Activated T-cell treated with anti-CD3 and anti-CD28 coated beads for 4 hours (primary cell): ENCODE measurements at places on chromosomes 1 and 21.

GRCh38 chr1:91863498-91863897 is 22.5 kb downstream of the TGFBR3 start:
- DNase-seq = no peak

- no peak for DNase-seq
Measured at GRCh38 chr1:206685334-206685768, 646 bp downstream of the MAPKAPK2 start.

GRCh38 chr1:228030451-228031201 is 23.8 kb downstream of the WNT3A start:
- no peak for DNase-seq

GRCh38 chr1:87436534-87436933 is 107.9 kb downstream of the LMO4 start:
- DNase-seq = no peak

DNA sequence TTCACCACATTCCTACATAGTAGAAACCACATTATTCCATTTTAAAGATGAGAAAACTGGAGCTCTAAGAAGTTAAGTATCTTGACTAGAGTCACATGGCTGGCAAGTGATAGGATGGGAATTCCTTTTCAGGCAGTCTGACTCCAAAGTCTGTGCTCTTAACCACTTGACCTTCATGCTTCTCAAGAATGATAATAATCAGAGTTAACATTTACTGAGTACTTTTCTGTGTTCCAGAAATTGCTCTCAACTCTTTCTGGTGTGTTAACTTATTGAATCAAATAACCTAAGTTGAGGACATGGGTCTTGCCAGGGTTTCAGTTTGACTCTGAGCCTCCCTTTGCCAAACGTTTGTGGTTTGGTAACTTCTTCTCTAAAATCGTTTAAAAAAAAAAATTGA is 169.4 kb downstream of the RASAL2 start:
- DNase-seq = no peak

DNA sequence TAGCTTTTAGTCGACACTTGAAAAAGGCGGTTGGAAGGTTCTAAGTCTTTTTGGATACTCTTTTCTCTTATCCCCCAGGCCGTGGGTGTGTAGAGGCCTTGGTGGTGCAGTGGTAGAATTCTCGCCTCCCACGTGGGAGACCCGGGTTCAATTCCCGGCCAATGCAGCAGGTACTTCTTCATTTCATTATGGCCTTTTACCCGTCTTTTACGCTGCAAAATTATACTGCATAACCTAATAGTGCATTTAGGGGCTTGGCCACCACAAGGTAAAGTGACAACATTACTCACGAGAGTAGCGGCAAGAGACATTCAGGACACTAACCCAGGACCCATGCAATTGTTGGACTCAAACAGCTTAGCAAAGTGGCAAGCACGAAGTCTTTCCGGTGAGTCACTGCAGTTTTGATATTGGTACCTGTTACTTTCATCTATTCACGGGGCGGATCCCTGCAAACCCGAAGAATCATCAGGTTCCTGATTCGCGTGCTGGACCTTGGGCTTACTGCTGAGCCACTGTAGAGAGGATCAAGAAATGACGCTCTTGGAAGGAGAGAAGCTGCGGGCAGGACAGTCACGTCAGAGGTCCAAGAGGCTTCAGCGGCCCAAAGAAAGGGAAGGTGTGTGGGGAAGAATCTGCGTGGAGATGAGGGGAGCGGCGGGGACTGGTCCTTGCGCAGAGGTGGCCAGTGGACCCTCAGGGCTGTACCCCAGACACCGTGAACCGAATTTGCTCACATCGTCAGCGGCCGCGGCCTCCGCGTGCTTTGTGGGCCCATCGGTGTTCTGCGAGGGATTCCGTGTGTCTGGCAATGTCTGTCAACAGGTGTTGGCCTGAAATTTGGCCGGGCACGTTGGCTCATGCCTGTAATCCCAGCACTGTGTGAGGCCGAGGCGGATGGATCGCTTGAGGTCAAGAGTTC is 12.9 kb upstream of the RNU1-4 start:
- DNase-seq = no peak

DNA sequence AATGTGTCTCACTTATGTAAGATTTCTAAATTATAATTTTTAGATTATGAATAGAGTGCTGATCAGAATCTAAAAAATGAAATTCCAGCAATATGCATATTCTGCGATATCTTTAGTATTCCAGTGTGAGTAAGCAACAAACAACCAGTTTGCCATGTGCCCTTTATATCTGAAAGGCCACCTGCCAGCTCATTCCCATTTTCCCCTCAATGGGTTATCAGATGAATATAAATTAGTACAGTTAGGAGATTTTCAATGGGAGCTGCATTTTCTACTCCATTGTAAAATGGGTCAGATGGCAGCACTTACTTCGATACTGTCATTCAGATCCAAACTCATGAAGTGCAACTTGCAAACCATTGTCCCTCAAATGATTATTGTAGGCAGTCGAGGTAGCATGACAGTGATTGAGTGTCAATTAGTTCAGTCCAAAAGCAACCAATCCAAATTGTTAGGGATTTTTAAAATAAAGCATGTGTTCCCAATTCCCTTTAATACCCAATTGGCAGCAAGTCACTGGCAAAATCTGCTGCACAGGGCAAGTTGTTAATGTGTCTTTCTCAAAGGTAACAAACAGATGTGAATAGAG is 680.3 kb downstream of the LRRIQ3 start:
- no peak for DNase-seq
